ENCODE measurements at places on chromosomes 12 and 14. TPM values are rescaled to one million over a fixed set of nuclear protein-coding genes. Genes with fewer than 3 reads are reported as not detected.
A peak's percentile ranks its signal among the peaks of the same experiment; 100 is the strongest.

- H3K4me1 ChIP-seq, result peaks cover 26% of the 10 kb centered on the region
- peak overlapping the region; percentile 68 for H3K27ac ChIP-seq
- H3K27me3 ChIP-seq, result no peaks in the 10 kb centered on the region
- H3K36me3 ChIP-seq, result no peaks in the 10 kb centered on the region
These were observed 42.9 kb downstream of the DAD1 start for GRCh38 chr14:22545842-22546721.

RPGRIP1 gene
- not detected for total RNA-seq

NKX2-1 gene
- not detected for total RNA-seq

DNA sequence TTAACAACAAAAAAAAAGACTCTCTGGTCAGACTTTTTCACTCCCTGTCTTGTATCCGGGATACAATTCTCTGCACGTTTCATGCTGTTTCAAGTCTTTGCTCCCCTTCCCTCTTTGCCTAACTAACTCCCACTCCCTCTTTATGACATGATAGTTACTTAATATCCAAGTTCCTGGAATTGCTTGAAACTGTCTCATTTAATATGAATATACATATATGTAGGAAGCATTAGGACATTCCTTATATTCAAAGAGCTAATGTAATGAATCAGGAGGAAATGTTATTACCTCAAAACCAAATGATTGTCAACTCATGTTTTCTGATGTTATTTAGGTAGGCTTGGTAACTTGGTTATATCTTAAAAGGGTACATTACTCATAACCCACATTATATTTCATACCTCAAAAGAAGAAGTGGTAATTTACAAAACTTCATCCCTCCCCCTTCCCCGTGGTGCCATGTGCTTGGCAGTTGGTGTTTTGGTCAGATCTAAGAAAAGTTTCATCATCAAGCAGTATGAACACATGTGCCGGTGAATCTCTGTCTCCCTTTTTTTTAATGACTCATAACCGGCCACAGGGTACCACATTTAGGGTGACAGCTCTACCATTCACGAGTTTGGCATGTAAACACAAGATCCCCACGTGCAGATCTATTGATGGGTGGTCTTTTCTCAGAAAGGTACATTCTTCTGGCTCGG, 56.5 kb downstream of the HCAR2 start:
- H3K36me3 ChIP-seq, result no peaks in the 10 kb centered on the region
- no peak overlapping the region for H3K4me3 ChIP-seq
- H3K27ac ChIP-seq, result peak overlapping the region; percentile 16
- peaks cover 6% of the 10 kb centered on the region for H3K4me1 ChIP-seq

GALNT9 gene
- 1.5 TPM for total RNA-seq

GRCh38 chr12:59594943-59595500, 807 bp upstream of the SLC16A7 start:
- peak overlapping the region; percentile 98 for H3K27ac ChIP-seq
- H3K4me1 ChIP-seq, result peaks cover 30% of the 10 kb centered on the region
- no peaks in the 10 kb centered on the region for H3K36me3 ChIP-seq
- no peaks in the 10 kb centered on the region for H3K27me3 ChIP-seq
- peak; percentile 2 for DNase-seq

- DNase-seq, result peak; percentile 76
- no peak overlapping the region for H3K27ac ChIP-seq
- H3K4me1 ChIP-seq, result peaks cover 12% of the 10 kb centered on the region
These were observed 122.1 kb upstream of the ARHGAP5 start for GRCh38 chr14:31954991-31955390.

Measured in GM23248 (cell line).